Activated naive CD4-positive, alpha-beta T cell treated with anti-CD3 and anti-CD28 coated beads, Interleukin-2, amount 50 U/mL, for 16 hours (primary cell): ENCODE measurements at places on chromosomes 7 and 10.

DNA sequence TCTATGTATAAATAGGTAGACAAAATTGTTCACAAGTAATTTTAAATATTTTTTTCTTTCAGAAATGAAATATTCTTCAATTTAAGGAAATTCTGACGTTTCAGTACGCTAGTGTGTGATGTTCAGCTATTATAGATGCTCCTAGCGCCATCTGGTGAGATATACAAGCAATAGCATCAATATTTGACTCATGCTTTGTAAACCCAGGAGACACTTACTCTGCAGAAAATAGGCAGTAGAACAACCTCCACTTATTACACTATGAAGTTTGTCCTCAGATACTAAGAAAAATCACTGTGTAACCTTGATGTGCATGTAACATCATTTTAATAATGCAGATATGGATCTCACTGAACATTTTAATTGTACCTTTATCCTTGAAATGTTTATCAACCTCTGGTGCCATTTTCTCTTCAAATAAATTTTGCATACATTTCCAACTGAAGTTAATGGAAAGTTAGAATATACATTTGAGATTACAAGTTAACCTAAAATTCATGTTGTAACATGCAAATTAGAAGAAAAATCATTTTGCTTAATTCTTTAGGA lies 151.5 kb upstream of the FAM3C start:
- DNase-seq: no peak

GRCh38 chr10:24475598-24475997 lies 248.1 kb downstream of the ARHGAP21 start:
- no peak for DNase-seq

DNA sequence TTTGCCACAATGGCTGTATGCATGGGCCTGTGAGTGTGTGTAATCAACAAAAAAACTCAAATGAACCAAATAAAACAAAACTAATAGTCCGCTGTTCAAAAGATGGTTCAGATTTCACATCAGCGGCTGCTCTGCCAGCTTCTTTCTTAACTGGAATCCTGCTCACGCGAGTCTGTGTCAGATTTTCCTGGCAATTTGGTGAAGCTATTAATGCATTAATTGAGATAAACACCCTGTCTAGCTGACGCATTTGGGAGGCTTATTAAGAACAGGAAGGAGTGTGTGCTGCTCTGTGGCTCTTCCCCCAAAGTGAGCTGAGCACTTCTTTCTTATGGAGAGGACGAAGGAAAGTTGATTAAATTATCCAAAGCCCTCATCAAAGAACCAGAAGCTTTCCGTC lies 336.6 kb upstream of the MKI67 start:
- DNase-seq: no peak

DNA sequence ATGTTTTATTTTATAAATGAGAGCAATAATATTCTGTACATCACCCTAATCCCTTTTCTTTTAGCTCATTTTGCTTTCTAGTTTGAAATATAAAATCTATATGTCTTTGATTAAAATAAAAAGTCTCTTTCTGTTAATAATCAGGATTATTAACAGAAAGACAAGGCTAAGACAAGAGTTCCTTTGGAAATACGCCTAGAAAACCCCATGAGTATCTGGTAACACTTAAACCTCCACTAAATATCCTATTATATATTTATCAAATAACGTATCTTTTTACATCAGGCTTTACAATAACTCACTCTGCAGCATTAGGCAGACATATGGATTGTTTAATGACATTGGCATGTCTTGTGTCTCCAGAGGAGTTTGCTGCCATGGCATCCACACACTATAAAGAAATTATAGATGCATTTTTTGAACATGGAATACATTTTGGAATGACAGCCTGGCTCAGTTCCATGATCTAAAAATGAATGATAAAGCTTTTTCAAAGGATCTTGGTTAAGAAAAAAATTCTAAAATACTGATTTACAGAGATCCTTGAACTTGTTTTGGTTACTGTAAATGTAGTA lies 98.7 kb downstream of the TMEM26 start:
- no peak for DNase-seq

DNA sequence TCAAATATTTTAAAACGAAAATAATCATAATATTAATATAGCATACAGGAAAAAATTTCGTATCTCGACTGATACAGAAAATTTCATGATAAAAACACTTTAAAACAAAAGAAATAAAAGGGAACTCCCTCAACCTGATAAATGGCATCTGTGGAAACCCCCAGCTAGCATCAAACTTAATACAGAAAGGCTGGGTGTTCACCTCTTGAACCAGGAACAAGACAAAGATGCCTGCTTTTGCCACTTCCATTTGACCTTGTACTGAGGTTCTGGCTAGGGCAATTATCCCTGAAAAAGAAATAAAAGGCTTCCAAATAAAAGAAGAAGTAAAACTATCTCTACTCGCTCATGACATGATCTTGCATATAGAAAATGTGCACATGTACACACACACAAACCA lies 2.5 kb upstream of the ALOX5 start:
- DNase-seq: no peak

DNA sequence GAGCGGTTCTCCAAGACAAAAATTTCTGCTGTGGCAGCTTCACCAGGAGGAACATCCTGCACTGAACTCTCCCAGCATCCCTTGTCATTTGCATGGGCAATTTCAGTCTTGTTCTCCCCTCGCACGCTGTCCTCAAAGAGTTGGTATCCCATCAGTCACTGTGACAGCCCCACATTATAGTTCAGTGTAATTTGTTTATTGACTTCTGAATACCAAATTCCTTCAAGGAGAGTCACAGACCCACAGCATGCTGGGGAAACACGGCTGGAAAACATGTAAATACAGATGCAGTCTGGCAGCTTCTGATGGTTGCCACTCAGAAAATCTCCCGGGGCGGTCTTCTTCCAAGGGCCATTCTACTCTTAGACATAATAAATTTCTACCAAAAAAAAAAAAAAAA lies 151.0 kb upstream of the NEBL start:
- no peak for DNase-seq

GRCh38 chr7:19621740-19622139 lies 87.1 kb downstream of the POLR1F start:
- DNase-seq: no peak

DNA sequence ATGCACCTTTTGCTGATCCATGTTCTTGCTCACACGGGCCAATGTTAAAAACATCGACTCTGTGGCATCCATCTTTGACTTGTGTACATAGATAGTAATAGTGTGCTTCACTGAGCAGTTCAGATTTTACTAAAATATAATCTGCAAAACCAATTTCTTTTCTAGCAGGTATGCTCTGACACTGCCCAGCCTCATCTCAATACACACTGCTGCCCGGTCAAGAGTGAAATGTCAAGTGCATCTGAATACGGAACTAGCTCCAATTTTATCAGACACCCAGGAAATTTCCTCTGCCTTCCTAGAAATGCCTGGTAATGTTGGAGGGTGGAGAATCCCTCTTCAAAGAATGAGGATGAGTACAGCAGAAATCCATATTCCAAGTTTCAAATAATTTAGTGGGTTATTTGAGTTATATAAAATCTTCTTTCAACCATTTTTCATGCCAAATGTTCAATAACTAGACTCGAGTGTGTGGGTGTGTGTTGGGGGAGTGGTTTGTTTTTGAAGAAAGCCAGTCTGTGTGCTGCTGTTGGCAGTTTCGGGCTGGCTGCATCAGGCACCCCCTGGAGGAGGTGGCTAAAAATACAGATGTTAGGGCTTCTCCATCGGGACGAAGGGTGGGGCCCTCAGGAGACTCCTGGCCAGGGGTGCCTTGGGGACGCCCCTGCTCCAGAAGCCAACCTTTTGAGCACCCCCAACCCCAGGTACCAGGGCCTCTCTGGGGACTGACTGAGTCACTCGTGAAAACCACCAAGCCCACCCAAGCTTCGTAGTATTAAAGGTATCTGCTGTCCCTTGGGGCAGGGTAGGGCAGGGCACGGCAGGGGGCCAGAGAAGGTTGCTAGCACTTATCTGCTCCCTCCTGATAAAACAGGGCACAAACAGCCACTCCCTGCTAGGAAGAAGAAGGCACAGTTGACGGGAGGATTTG lies 15.4 kb downstream of the CTBP2 start:
- no peak for DNase-seq

GRCh38 chr10:131860806-131861440 lies 39.9 kb upstream of the PPP2R2D start:
- DNase-seq: no peak

DNA sequence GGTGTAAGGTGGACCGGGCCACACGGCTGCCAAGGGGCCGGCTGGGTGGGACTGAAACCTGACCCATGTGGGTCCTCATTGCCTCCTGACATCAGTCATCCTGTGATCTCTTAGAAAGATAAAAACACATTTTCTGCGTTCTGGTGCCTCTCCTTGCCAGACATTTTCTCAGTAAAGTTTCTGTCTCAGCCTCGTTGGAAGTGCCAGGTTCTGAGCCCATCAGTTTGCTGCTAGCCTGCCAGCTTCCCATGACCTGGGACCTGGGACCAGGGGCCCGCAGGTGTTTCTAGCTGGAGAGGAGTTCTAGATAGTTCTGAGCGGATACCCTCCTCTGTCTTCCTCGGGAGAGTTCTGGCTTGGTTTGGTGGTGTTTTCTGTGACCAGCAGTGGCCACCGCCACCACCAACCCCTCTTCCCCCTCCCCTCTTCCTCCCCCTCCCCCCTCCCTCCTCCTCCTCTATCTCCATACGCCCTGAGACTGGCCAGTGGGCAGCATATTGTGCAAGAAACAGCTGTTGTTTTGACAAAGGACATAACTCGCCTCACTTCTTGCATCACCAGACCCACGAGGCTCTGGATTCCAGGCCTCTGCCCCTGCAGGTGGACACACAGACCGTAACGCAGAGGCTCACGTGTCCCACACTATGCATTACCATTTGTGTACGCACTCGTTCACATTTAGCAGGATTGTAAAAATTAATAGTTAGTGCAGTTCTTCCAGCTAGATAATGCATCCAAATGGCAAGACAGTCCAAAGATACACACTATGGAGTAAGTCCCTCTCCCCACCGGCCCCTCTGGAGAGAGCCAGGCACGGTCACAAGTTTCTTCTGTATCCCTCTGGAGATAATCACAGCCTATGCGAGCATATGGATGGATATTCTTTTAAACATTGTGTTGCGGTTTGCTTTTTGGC lies 94.6 kb downstream of the CUX1 start:
- DNase-seq: no peak

- DNase-seq: peak; percentile 31
Observed at GRCh38 chr10:35563261-35563891, 41.8 kb upstream of the GJD4 start.

- DNase-seq: no peak
Observed at GRCh38 chr7:119929891-119930290, 343.1 kb upstream of the KCND2 start.

DNA sequence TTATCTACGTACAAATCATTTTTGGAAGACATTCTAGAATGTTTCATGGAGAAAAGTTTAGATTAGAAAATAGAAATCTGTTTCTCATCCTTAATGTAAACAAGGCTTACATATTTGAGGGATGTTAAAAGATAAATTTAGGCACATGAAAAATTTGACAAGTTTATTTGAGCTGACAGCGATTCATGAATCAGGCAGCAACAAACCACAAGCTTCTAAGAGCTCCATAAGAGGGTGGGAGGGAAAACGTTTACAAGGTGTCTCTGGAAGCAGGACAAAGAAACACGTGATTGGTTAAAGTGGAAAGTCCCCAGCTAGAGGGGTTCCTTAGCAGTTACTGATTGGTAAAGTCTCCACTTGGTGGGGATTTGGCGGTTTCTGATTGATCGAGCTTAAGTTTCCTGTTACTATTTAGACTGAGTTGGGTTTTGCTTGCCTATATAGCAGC lies 228.9 kb upstream of the PITRM1 start:
- DNase-seq: no peak

DNA sequence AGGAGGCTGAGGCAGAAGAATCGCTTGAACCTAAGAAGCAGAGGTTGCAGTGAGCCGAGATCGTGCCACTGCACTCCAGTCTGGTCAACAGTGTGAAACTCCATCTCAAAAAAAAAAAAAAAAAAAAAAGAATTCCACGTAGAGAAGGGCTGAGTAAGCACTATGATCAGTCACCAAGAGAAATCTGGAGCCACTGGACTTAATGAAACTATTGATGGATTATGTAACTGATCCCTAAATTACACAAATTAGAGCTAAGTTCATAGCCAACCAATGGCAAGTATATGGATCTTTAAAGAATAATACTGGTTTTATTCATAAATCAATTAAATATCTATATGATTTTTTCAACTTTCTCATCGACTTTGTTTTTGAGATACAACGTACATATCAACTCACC lies 72.2 kb upstream of the ABLIM1 start:
- no peak for DNase-seq

DNA sequence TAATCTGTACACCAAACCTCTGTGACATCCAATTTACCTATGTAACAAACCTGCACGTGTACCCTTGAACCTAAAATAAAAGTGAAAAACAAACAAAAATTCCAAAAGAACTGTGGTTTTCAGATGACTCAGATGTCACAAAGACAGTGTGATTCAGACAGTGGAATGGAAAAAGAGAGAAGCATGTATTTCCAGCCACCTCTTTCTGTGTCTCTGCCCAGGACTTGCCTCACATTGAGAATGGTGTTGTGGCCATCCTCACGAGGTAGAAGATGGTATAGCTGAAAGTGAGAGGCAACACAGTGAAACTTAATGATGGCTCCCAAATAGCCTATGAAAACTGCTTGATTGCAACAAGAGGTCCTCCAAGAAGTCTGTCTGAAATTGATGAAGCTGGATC lies 78.0 kb downstream of the ARL5B start:
- DNase-seq: no peak

GRCh38 chr7:137475966-137476365 lies 132.4 kb upstream of the PTN start:
- no peak for DNase-seq

DNA sequence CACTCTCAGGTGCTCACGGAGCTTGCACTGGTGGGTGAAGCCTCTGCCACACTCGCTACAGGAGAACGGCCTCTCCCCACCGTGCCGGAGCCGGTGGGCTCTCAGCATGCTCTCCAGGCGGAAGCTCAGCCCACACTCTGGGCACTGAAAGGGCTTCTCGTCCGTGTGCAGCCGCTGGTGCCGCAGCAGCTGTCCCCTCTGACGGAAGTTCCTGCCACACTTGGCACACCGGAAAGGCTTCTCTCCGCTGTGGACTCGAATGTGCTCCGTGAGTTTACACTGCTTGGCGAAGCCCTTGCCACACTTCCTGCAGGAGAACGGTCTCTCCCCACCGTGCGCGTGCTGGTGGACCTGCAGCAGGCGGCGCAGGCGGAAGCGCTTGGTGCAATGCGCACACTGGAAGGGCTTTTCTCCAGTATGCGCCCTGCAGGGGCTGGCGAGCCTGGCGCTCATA lies 19.3 kb downstream of the ZNF786 start:
- DNase-seq: no peak
